ENCODE measurements at places on chromosomes 16 and 17.

GRCh38 chr17:42920106-42920900 is 19.7 kb downstream of the G6PC1 start:
- no peak for DNase-seq

DNA sequence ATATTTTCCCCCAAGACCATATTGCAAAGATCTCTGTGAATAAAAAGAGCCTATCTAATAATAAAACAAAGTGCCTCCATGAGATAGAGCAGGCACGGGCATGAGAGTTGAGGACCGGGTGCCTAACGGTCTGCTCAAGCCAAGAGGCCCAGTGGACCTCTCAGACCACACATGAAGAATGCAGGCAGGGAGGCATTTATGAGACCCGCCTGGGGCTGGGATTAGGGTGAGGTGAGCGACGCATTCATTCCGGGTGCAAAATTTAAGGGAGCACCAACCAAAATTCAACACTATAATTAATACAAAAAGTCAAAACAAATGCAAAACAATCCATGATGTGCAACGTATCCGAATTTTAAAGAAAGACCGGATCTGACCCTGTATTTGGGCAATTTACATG is 108.5 kb downstream of the MAF start:
- no peak for DNase-seq

GRCh38 chr17:75783069-75783783 is 1.4 kb upstream of the UNK start:
- no peak for DNase-seq

DNA sequence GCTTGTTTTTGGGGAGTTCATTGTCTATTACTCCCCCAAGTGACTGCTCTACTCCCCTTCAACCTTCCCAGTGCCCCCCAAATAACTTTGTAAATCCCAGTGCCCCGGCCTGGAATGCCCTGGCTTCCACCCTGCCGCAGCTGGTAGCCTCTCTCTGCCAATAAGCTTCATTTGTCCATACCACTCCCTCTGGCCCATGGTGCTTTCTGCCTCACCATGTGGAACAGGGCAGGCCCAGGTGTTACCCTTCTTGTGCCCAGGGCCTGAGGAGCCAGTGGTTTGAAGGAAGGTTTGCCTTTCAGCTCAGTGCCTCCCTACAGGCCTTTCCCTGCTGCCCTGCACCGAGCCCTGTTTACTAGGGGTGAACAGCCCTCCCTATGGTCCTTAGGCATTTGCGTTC is 134.2 kb downstream of the AATF start:
- DNase-seq: no peak

- DNase-seq: no peak
These were observed 73.3 kb downstream of the ENGASE start for GRCh38 chr17:79147746-79148506.

- DNase-seq: no peak
These were observed 8.7 kb downstream of the CAMTA2 start for GRCh38 chr17:4978726-4979125.

DNA sequence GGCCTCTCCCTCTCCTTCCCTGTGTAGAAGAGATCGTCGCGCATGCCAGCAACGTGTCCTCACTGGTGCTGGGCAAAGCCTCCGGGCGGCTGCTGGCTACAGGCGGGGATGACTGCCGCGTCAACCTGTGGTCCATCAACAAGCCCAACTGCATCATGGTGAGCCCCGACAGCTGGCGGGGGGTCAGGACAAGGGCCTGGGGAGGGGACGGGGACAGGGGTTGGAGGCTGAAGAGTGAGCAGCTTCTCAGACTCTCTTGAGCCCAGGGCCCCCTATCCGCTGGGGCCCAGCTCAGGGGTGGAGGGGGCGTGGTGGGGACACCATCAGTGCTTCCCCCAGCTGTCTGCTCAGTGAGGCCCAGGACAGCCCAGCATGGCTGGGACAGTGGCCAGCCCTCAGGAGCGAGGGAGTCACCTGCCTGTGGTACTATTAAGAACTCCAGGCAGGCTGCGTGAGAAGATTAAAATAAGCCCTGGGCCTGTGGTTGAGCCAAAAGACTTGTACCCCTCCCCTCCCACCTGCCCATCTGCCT is 6.2 kb downstream of the KATNB1 start:
- no peak for DNase-seq

DNA sequence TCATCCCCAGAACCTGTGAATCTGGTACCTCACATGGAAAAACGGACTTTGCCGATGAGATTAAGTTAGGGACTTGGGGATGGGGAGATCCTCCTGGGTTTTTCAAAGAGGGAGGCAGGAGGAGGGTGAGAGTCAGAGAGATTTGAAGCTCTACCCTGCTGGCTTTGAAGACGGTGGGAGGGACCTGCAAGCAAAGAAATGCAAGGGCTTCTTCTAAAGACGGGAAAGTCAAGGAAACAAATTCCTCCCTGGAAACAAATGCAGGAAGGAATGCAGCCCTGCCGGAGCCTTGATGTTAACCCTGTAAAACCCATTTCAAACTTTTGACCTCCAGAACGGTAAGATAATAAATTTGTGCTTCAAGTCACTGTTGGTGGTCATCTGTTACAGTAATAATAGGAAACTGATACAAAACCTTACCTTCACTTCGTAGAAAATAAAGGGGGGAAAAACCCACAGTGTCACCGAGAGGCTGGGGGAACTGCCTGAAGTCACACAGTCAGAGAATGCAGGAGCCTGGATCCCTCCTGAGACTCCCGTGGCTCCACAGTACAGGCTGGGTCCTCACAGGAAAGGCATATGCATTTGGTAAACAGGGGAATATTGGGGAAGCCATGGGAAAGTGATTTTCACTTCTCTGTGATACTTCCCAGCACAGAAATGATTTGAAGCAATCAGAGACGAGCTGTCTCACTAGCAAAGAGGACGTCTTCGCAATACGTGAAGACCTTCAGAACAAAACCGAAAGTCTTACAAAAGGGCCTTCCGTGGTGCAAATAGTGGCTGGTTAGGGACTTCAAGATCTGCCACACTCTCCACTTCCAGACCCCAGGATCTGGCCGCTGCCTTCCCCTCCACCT is 58.9 kb upstream of the CLEC3A start:
- no peak for DNase-seq

DNA sequence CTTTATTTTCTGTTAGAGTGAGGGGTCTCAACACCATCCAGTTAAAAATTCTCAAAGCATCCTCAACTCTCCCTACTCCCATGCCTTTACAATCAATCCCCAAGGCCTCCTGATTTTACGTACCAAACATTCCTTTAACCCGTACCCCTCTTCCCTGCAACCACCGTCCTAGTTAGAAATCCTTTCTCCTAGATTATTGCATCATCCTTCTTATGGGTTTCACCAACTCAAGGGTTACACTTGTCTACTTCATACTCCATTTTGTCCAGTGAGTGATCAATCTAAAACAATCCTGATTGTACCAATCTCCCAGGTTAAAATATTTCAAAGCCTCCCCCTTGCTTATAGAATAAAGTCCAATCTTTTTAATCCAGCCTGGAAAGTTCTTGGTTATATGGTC is 24.7 kb downstream of the SOX9 start:
- DNase-seq: no peak

DNA sequence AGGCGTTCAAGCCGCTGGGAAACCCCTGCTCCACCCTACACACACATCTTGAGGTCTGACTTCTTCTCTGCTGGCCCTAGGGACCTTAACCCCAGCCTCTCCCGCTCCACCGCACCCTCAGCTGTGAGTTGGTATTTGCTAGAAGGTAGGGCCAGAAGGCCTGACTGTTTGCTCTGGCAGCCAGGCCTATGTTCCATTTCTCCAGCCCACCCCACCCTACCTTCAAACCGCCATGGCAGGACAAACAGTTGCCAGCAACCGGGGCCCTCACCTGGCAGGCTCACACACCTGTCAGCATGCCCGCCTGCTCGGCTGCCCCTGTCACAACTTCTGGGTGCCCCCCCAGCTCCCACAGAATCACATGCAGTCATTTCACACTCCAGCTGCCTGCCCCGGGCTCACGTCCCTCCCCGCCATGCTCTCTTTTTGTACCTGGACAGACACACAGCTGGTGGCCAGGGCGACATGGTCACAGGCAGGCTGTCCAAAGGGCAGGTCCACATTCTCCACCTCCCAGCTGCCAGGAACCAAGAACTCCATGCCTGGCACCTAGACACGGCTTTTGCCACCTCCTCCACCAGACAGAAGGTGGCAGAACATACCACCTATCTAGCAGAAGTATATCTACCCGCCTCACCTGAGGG is 2.6 kb upstream of the ATP2A3 start:
- DNase-seq: no peak

DNA sequence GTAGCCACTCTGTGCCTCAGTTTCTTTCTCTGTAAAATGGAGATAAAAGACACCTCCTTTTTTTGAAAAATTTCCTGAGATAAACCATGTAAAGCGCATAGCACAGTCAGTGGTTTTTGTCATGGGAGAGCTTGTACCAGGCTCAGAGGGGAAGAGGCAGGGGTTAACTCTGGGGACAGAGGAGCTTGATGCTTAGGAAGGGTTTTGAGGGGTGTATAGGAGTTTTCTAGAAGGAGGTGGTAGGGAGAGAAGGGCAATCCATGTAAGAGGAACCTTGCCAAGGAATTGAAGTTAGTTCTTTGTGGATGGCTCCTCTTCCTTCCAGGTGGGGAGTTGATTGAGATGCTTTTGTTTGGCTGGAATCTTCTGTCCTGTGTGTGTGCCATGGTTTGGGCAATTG is 131.9 kb upstream of the GSE1 start:
- DNase-seq: no peak

DNA sequence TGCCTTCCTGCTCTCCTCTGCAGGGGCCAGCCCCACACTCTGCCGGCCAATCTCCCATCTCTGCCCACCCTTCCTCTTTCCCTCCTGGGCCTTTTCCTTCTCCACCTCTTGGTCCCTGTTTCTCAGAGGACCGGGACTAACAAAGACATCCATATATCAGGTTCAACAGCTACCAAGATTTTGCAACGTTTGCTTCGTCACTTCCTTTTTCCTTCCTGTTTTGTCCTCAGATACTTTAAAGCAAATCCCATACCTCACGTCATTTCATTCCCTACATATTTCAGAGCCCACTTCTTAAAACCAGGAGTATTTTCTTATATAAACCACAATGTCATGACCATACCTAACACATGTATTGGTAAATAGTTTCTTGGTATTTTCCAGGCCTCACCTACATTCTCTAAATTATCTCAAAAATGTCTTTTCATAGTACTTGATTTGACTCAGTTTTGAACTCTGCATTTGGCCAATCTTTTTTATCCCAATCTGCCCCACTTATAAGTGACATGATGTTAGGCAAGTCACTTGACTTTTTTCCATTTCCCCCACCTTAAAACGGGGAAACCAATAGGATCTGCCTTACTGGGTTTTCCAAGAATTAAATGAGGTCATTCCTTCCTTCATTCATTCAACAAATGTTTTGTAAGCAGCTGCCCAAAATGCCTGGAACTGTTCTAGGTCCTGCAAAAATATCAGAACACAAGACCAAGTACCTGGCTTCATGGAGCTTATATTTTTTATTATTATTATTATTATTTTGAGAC is 7.2 kb upstream of the USP10 start:
- no peak for DNase-seq

- DNase-seq: no peak
These were observed 42.5 kb downstream of the TMEM11 start for GRCh38 chr17:21171309-21171922.

DNA sequence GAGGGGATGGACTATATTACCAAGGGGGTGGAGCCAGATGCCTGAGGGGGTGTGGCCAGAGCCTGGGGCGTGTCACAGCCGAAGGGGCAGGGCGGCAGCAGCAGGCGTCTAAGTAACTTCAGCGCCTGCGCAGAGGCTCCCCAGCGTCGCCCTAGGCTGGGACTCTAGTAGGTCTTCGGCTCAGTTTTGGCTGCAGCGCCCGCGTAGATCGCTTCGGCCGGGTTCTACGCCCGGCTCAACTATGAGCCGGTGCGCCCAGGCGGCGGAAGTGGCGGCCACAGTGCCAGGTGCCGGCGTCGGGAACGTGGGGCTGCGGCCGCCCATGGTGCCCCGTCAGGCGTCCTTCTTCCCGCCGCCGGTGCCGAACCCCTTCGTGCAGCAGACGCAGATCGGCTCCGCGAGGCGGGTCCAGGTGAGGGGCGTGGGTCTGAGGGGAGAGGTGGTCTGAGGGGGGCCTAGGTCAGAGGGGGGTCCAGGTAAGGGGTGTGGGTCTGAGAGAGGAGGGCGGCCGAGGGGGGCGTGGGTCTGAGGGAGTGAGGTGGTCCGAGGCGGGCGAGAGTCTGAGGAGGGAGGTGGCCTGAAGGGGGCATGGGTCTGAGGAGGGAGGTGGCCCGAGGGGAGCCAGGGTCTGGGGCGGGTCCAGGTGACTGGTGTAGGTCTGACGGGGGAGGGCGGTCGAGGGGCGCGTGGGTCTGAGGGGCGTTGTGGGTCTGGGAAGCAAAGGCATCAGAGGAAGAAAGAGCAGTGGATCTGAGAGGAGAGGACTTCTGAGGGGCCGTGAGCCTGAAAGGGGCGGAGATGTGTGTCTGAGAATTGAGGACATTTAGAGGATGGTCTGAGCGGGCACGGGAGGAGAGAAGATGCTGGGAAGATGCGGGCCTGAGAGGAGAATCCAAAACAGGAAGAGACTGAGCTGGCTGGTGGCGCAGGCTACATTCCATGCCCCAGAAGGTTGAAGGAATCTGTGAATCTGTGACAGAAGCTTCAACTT is at the start of gene LPCAT2:
TSS of gene LPCAT2 (plus strand) at position 132 of the 991 bp plus-strand sequence. CDS start at position 242, 110 bp downstream.
- peak; percentile 42 for DNase-seq

DNA sequence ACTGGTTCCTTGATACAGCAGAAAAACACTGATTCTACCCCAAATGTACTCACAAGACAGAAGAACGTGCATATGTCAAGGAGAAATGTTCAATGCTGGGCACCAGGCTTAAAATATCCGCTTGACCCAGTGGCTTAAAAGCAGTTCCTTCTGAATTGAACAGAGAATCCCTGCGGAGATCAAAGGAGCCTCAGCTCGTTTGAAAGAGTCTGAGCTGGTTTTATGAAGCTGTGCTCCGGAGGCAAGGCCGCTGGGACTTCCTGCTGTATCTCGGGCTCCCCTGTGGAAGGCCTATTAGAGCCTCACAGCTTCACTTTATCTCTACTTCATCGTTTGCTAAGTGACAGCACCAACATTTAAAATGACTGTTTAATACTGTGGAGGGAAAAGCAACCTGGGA is 2.2 kb downstream of the LMF1 start:
- DNase-seq: no peak

DNA sequence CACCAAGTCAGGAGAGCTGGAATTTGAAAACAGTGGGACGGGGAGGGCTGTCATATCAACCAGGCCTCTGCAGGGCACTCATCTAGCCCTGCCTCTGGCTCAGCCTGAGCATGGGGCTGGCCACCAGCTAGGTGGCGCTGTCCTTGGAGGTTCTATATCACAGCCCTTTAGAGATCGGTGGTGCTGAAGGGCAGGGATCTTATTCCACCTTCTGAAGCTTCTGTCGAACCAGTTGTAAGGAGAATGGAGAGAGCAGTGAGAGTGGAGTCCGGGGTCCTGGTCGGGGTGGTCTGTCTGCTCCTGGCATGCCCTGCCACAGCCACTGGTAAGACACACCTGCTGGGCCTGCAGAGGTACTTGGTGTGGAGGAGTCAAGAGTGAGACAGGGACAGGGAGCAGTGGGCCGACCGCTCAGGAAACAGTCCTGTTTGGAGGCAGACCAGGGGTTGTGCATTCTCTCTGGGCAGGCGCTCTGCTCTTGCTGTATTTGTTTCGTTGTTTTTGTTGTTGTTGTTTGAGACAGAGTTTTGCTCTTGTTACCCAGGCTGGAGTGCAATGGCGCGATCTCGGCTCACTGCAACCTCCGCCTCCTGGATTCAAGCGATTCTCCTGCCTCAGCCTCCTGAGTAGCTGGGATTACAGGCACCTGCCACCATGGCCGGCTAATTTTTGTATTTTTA is at the start of gene CES3:
TSS of gene CES3 (plus strand) at position 202 of the 680 bp plus-strand sequence. CDS start at position 244, 42 bp downstream.
- peak; percentile 44 for DNase-seq

GRCh38 chr17:27543464-27543856 is 87.2 kb downstream of the KSR1 start:
- no peak for DNase-seq

GRCh38 chr16:83743241-83743640 is 64.5 kb upstream of the HSBP1 start:
- DNase-seq: no peak

GRCh38 chr16:85897382-85897781 is 1.6 kb upstream of the IRF8 start:
- no peak for DNase-seq

Data from stimulated activated CD8-positive, alpha-beta memory T cell treated with anti-CD3 and anti-CD28 coated beads, Interleukin-2, amount 100 ng/mL, for 48 hours (primary cell).